Chondrocyte (in vitro differentiated cells): ENCODE measurements at places on chromosomes 6 and 20.

- no peaks in the 10 kb centered on the region for H3K4me1 ChIP-seq
- no peak overlapping the region for H3K4me3 ChIP-seq
- no peaks in the 10 kb centered on the region for H3K36me3 ChIP-seq
- no peak overlapping the region for H3K27ac ChIP-seq
Measured at GRCh38 chr6:120055071-120055470, 705.5 kb upstream of the MAN1A1 start.

DNA sequence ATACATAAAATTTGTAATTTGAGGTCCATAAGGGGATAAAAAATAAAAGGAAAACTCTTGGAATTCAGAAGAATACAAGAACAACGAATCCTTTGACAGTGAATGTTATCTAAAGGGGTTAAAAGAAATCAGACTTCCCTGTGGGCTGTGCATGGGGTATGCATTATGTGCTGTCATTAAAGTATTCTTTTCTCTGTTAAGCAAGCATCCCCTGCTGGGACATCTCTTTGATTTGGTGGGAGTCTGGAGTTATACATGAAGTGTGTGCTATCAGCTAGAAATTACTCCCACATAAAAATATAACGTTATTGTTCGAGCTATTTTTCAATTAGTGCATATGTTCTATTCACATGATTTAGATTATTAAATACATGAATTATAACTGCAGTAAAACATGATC is 195.2 kb downstream of the CENPW start:
- H3K4me3 ChIP-seq: no peak overlapping the region
- no peak overlapping the region for H3K27ac ChIP-seq

DNA sequence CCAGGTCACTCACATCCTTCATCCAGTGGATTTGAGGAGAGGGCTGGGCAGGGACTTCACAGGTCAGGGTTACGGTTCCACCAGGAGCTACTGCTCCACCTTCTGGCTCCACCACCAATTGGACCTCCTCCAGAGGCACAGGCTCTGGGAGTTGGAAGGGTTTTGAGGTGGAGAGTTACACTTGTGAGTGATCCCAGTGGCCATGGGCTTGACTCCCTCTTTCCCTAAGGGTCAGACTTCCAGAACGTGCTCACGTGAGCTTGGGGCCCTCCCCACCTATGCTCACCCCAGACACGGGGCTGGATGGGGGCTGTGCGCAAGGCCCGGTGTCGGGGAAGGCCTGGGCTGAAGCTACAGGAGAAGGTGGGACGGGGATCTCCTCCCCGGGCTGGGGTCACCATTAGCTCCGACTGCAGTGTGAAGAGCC is 1.5 kb downstream of the AGER start:
- H3K27me3 ChIP-seq: no peaks in the 10 kb centered on the region
- H3K4me1 ChIP-seq: peaks cover 41% of the 10 kb centered on the region
- DNase-seq: peak; percentile 71
- peak overlapping the region; percentile 45 for H3K27ac ChIP-seq
- H3K4me3 ChIP-seq: no peak overlapping the region

DNA sequence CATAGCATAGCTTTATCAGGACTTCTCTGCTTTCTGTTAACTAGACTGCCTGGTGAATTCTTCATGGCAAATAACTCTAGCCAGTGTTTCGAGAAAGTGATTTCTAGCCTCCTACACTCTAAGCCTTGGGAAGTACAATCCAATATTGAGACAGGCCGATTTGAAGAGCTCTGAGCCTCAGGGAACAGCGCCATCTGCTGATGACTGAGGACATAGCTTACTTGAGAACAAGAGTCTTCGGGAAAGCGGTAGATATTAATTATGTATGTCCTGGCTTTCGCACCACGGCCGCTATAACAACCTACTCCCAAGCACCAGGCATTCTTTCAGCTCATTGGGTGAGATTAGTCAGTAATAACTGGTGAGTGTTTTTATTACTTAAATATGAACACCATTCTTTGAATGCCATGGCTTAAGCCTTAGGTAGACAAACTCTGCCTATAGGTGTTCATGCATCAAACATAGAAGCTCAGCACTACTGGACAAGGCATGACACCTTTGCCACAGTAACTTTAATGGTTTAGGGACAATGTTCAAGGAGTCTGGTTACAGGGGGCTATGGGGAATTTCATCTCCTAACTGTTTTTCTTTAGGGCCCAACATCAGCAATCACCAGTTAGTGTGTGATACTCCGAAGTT is 518.6 kb downstream of the BMP2 start:
- no peak for DNase-seq
- H3K4me1 ChIP-seq: no peaks in the 10 kb centered on the region
- H3K27ac ChIP-seq: no peak overlapping the region
- no peak overlapping the region for H3K4me3 ChIP-seq
- no peaks in the 10 kb centered on the region for H3K36me3 ChIP-seq

- peaks cover 6% of the 10 kb centered on the region for H3K36me3 ChIP-seq
- H3K4me3 ChIP-seq: no peak overlapping the region
- H3K4me1 ChIP-seq: peaks cover 10% of the 10 kb centered on the region
- no peaks in the 10 kb centered on the region for H3K27me3 ChIP-seq
- H3K27ac ChIP-seq: no peak overlapping the region
Measured at GRCh38 chr20:10427060-10427692, 6.8 kb downstream of the MKKS start.
